NCI-H187 treated with DMSO at 0.1 percent for 48 hours (cell line): ENCODE measurements at places on chromosomes 16 and 17.

DNA sequence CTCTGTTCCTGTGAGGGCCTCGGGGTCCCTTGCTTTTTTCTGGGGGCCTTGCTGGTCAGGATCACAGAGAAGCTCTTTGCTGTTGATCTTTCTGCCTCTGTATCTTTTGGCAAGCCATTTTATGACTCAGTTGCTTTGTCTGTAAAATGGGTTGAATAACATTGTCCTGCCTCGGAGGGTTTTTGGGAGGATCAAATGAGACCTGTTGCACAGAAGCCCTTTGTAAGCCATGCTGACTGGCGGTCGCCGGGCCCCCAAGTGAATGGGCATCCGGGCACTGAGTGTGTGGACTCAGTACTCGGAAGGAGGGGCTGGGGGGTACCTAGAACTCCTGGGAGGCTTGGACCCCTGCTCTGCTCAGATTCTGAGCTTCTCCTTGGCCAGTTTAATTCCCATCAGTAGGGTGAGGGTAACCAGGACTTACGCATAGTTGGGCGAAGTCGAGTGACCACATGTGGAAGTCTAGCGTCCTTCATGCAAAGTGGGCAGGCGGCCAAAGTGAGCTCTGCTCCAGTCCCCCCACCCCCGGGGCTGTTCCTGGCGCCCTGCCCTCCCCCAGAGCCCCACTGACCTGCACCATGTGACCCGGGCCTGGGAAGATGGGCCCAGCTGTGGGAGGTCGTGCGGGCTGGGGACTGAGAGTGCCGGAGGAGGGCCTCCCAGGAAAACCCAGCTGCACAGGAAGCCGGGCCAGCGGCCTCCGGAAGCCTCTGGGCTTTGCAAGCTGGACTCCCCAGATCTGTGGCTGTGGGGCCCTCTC lies 284.0 kb downstream of the SEC14L1 start:
- no peak for DNase-seq

DNA sequence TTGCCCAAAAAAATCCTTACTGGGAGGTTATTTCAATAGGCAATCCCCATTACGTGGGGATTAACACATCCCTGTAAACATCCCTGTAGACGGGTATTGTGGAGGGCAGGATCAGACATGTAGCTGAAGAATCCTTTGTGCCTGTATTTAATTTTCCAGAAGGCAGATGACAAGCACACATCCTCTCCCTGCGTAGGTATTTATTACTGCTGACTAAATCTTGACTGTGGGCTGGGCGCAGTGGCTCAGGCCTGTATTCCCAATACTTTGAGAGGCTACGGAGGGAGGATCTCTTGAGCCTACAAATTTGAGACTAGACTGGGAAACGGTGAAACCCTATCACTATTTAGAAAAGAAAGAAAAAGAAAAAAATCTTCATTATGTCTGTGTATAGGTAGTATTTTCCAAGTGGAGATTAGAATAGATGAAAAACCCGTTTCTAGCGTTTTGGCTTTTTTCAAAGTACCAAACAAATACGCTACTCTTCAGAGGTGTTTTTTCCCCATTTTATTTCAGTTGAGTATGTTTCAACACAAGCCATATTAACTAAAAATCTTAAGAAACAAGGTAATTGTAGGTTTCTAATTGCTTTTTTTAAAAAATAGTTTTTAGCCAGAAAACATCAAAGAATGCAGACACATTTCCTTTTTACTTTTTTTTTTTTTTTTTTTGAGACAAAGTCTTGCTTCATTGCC lies 1.5 kb upstream of the MARF1 start:
- DNase-seq = no peak

GRCh38 chr16:1823821-1824220 lies 2.8 kb downstream of the HAGH start:
- DNase-seq = no peak

DNA sequence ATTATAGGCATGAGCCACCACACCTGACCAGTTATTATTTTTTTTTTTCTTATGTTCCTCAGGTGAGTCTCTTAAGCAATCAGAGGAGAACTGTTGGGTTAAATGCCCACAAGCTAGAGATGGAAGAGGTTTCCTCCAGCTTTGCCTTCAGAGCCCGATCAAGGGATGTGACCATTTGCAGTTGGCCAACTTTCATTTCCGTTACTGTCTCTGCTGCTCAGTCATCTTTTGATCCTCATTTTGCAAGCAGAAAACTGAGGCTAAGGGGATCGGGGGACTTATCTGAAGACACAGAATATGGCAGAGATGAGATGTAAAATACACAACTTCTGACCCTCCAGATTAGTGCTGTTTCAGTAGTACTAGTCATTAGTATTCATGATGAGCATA lies 188.8 kb downstream of the RAB11FIP4 start:
- DNase-seq = no peak

- no peak for DNase-seq
These were observed 105.1 kb downstream of the SDK2 start for GRCh38 chr17:73539166-73539565.

DNA sequence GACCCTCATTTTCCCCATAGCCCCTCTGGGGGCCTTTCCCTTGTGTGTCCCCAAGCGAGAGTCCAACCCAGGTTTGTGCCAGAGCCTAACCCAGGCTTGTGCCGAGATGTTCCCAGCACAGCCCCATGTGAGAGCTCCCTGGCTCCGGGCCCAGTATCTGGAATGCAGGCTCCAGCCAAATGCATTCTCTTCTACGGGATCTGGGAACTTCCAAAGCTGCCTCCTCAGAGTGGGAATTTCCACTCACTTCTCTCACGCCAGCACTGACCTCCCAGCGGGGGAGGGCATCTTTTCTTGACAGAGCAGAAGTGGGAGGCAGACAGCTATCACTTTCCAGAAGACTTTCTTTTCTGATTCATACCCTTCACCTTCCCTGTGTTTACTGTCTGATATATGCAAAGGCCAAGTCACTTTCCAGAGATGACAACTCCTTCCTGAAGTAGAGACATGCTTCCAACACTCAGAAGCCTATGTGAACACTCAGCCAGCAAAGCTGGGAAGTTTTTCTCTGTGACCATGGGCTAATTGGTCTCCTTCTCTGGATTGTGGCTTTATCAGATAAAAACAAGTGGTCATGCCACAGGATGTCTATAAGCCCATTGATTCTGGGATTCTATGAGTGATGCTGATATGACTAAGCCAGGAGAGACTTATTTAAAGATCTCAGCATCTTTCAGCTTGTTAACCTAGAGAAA lies 2.5 kb upstream of the CCL2 start:
- no peak for DNase-seq

DNA sequence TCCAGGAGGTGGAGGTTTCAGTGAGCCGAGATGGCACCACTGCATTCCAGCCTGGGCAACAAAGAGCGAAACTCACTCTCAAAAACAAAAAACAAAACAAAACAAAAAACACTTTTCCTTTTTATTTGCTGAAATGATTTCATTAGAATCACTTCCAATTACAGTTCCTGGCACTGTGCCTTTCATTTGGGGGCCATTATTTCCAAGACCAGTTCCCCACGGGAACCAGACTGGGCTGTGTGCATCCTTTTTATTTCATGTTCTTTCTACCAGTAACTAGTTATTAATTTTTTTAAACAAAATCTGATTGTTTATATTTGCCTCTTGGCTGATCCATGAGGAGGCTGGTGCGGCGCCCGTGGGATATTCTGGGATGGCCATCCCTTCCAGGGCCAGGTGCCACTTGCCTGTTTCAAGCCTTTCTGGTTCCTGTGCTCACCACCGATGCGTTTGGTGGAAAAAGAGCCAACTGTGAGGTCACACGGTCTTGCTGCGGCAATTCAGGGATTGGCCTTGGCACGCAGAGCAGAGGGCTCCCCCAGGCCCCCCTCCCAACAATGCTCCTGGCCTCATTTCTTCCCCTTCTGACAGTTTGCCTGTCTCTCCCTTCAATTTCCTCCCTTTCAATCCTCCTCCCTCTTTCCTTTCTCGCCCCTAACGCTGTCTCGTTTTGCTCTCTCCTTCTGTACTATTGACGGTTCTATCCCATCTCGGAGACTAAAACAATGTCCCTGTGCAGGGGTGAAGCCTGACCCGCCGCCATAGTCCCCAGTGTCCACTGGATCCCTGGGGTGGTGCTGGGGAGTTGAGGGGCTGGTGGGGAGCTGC lies 13.4 kb downstream of the UBALD1 start:
- DNase-seq = no peak

GRCh38 chr16:67668495-67669157 lies 2.0 kb downstream of the C16orf86 start:
- no peak for DNase-seq

- no peak for DNase-seq
These were observed 685 bp downstream of the FASN start for GRCh38 chr17:82097184-82097918.

- DNase-seq = no peak
These were observed 11.3 kb downstream of the PLCD3 start for GRCh38 chr17:45121055-45121454.

DNA sequence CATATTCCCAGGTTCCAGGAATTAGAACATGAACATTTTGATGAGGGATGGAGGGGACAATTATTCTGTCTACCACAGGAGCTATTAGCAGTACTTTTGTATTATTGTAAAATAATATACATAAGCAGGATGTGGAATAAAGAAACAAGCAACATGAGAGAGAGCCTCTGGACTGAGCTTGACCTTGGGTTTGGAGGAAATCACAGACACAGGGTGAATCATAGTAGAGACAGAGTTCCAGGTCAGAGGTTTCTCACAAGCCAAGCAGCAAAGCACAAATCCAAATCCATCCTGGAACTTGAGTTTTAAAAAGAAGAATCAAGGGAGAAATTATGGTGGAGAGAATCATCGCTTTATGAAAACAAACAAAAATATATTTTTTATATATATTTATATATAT lies 5.1 kb downstream of the KRT31 start:
- DNase-seq = no peak

GRCh38 chr16:30429418-30429677 lies 482 bp downstream of the DCTPP1 start:
- DNase-seq = no peak

- DNase-seq = no peak
These were observed 4.5 kb downstream of the VPS4A start for GRCh38 chr16:69315486-69316311.

- no peak for DNase-seq
These were observed 112.9 kb upstream of the HAS3 start for GRCh38 chr16:68992521-68992920.

DNA sequence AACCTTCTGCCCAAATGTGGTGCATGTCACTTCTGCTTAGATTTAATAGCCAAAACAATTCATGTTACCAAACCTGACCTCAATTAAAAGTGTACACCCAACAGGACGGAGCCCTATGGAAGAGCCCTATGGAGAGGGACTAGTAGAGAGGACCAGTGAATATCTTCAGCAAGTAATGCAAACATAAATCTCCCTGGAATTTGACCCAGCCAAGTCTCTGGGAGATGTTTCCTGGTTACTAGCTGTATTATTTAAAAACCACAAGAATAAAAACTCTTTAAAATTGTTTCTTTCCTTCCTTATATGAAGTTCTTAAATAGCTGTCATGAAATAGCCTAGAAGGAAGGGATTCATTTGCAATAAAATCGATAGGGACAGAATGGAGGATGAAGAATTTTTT lies 255.8 kb downstream of the CDH11 start:
- no peak for DNase-seq

- no peak for DNase-seq
These were observed 84.1 kb downstream of the TBC1D16 start for GRCh38 chr17:79951361-79952264.

- DNase-seq = no peak
These were observed 140.7 kb upstream of the PLCG2 start for GRCh38 chr16:81638286-81638945.

DNA sequence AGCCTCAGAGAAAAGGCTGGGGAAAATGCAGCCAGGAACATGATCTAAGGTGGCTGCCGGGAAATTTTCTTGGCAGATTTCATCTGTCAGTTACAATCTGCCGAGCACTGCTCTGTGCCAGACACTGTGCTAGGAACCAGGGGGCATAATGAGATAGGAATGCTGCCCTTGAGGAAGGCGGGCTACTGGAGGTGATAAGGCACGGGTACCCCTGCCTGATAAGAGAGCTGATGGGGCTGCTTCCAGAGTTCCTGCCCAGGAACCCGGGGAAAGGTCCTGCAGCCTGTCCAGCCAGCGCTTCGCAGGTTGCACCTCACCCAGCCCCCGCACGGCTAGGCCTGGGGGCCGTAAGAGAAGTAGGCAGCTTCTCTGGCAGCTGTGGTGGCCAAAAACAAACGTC lies 3.1 kb downstream of the SCNN1G start:
- no peak for DNase-seq

GRCh38 chr16:68079626-68080344 lies 5.4 kb upstream of the NFATC3 start:
- DNase-seq = no peak

GRCh38 chr16:49355933-49356665 lies 17.5 kb upstream of the C16orf78 start:
- DNase-seq = no peak

GRCh38 chr17:67571478-67571877 lies 146.3 kb upstream of the NOL11 start:
- no peak for DNase-seq

DNA sequence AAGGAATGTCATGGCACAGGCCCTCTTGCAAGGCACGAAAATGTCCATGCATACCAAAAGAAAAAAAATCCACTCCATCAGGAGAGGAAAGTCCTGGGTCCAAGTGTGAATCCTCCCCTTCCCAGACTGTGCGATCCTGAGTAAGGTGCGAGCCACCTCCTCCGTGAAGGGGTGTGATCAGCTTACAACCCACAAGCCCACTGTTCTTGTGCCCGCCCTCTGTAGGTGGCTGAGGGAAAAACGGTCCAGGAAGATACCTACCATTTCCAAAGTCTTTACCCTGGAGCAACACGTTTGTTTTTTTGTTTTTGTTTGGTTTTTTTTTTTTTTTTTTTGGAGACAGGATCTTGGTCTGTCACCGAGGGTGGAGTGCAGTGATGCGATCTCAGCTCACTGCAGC lies 116.5 kb downstream of the ZNF423 start:
- DNase-seq = no peak

DNA sequence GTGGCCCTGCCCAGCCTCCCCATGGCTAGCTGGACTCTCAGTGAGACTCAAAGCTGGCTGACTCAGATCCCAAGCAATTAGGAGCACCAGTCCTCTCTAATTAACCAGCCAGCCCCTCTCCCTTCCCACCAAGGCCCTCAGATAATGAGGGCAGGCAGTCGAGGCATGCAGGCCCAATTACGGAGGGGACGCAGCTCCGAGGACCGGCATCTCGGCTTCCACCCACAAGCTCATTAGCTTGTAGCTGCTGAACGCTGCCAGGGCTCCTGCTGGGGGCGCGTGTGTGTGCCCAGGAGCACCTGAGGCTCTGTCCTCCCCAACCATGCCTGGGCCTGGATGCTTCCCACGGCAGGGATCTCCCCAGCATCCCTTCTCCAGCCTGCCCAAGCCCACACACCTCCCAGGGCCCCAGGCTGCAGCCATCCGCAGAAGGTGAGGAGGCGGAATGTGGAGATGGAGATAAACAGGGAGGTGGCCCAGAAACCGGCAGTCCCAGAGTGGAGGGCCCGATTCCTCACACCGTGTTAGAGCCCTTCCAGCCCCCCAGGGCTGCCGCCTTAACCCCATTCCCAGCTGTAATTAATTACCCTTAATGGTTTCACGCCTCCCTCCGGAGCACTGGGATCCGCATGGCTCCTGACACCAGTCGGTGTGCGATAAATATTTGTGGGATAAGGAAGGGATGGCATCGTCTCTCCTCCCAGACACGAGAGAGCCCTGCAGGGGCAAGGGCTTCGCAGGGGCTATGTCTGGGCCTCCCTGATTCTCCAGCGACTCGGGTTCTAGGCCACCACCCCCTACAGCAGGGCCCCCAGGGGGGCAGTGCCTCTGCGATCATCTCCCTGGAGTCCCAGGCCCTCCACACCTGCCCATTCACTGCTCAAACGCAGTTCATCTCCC lies 42.2 kb downstream of the RPH3AL start:
- no peak for DNase-seq
